ENCODE measurements at places on chromosomes 12 and 14. TPM values are rescaled to one million over a fixed set of nuclear protein-coding genes. Genes with fewer than 3 reads are reported as not detected.

The ARHGEF40 gene
- 12.3 TPM for total RNA-seq

The SERPINA9 gene
- total RNA-seq: not detected

The KIF5A gene
- total RNA-seq: 0.19 TPM

The SVOP gene
- total RNA-seq: not detected

The PRDM4 gene
- total RNA-seq: 20.1 TPM

The KCNJ8 gene
- 0.31 TPM for total RNA-seq

The AMN gene
- 0.39 TPM for total RNA-seq

The PDE3A gene
- total RNA-seq: 2.6 TPM

The SPTB gene
- total RNA-seq: 2.5 TPM

The DBX2 gene
- not detected for total RNA-seq

The RERG gene
- total RNA-seq: 0.20 TPM

The MYH6 gene
- 0.03 TPM for total RNA-seq

The ESR2 gene
- total RNA-seq: 0.09 TPM

The PROX2 gene
- total RNA-seq: not detected

The SYT1 gene
- total RNA-seq: 5.2 TPM

The SIX6 gene
- total RNA-seq: not detected

The ARHGAP9 gene
- total RNA-seq: 0.94 TPM

The SRRM4 gene
- not detected for total RNA-seq

The LGALS3 gene
- 166 TPM for total RNA-seq

The PRB2 gene
- total RNA-seq: not detected

The SCN8A gene
- total RNA-seq: 1.2 TPM

The ITGA7 gene
- 1.6 TPM for total RNA-seq

The P2RX7 gene
- total RNA-seq: not detected

The BCL2L14 gene
- total RNA-seq: not detected

The APOLD1 gene
- 0.17 TPM for total RNA-seq

The OR6C70 gene
- total RNA-seq: not detected

The CCDC196 gene
- not detected for total RNA-seq

The KLRK1 gene
- total RNA-seq: not detected

The TAS2R43 gene
- not detected for total RNA-seq

The GNG2 gene
- 4.0 TPM for total RNA-seq

The KLHL33 gene
- total RNA-seq: not detected

The RERGL gene
- not detected for total RNA-seq

The SELPLG gene
- total RNA-seq: 1.1 TPM

The NPFF gene
- not detected for total RNA-seq

The KCNC2 gene
- not detected for total RNA-seq

The KCNA5 gene
- total RNA-seq: not detected

The DNAH10 gene
- 0.29 TPM for total RNA-seq

The FLRT2 gene
- total RNA-seq: 3.9 TPM

The EFS gene
- total RNA-seq: not detected

The ASB8 gene
- total RNA-seq: 15.2 TPM

The DHRS4L2 gene
- total RNA-seq: 34.0 TPM

The BIN2 gene
- 0.17 TPM for total RNA-seq

The SNX6 gene
- total RNA-seq: 73.6 TPM

The AQP2 gene
- total RNA-seq: not detected

The ADCY6 gene
- 15.8 TPM for total RNA-seq

The TRHDE gene
- 0.14 TPM for total RNA-seq

The KRT6C gene
- total RNA-seq: not detected

The NXPH4 gene
- total RNA-seq: 5.1 TPM

The ADAMTS20 gene
- not detected for total RNA-seq

The LIN7A gene
- 0.14 TPM for total RNA-seq

The CBLN3 gene
- total RNA-seq: 1.7 TPM

The RDH16 gene
- not detected for total RNA-seq

The RNFT2 gene
- 2.1 TPM for total RNA-seq

The IKZF4 gene
- total RNA-seq: 1.7 TPM
